ENCODE measurements at places on chromosomes 5 and 9.

GRCh38 chr9:112642126-112642525, 75.8 kb downstream of the INIP start:
- no peak for DNase-seq

- DNase-seq, result no peak
Observed at GRCh38 chr5:166845044-166845443, 1446.4 kb upstream of the WWC1 start.

DNA sequence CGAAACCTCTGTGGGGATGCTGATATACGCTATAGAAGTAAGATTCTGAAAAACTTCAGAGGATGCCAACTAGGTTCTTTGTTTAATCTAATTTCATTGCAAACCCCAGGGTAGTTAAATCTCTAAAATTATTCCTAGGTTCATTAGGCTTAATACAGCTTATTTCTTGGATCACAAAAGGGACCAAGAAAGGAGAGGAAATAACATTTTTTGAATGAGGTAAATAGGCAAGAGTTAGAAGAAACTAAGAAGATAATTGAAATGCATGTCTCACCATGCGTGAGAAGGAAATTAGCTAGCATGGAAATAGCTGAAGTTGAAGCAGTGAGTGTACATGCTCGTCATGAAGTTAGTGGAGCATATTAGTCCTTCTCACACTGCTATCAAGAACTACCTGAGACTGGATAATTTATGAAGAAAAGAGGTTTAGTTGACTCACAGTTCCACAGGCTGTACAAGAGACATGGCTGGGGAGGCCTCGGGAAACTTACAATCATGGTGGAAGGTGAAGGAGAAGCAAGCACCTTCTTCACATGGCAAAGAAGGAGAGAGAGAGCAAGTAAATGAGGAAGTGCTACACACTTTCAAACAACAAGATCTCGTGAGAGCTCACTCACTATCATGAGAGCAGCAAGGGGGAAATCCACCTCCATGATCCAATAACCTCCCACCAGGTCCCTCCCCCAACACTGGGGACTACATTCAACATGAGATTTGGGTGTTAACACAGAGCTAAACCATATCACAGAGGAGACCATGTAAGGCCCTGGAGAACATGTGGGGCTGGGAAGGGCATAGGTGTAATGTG, 125.1 kb upstream of the OSMR start:
- no peak for DNase-seq

- peak; percentile 20 for DNase-seq
Observed at GRCh38 chr9:127912882-127913281, 4.0 kb downstream of the ST6GALNAC4 start.

GRCh38 chr5:60700416-60700757, 421 bp upstream of the DEPDC1B start:
- no peak for DNase-seq

DNA sequence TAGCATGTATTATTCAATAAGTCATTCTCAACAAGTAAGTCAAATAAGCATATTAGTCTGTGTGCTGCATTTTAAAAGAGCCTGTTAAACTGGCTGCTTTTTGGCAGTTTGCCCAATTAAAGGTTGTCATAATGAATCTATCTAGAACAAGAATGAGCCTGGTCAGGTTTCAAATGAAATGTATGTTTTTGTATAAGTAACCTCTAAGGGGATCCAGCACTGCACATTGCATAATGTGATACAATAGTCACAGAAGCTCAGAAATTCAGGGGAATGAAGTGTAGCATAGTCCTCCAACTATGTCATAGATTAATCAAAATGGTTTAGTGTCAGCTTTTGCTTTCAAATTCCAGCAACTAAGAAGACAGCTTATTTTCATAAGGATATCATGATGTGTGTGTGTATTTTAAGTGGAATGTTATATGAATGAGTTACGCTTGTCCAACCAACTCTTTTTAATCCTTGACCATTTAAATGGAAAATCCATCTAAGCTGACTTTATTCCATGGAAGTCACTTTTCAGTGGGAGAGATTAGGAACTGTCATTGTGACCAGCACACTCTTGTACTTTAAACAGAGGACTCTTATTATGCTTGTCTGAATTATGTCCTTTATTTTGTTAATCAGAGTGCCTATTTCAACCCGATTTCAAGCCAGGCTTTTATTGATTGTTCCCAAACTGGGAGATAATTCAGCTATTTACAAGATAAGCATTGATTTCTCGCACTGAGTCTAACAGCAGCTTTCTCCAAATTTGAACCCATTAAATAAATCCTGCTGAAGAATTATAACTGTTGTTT, 283.9 kb upstream of the ADAMTSL1 start:
- DNase-seq, result no peak

- DNase-seq, result no peak
Observed at GRCh38 chr5:172858511-172858989, 24.5 kb downstream of the ERGIC1 start.

GRCh38 chr9:71112866-71113265, 8.6 kb downstream of the TRPM3 start:
- no peak for DNase-seq

DNA sequence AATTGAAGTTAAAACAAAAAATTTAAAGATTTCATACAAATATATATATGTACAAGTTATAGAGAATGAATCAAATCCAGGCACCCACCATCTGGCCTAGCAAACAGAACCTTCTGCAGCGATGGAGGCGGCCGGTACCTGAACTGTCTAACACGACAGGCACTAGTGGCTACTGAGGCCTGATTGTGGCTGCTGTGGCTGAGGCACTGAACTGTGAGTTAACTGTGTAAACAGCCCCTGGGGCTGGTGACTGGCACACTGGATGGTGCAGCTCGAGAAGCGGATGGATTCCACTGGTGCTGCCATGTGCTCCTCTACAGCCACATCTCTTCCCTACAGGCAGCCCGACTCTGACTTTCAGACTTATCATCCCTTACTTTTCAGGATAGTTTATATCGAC, 82.4 kb downstream of the RAPGEF1 start:
- no peak for DNase-seq

DNA sequence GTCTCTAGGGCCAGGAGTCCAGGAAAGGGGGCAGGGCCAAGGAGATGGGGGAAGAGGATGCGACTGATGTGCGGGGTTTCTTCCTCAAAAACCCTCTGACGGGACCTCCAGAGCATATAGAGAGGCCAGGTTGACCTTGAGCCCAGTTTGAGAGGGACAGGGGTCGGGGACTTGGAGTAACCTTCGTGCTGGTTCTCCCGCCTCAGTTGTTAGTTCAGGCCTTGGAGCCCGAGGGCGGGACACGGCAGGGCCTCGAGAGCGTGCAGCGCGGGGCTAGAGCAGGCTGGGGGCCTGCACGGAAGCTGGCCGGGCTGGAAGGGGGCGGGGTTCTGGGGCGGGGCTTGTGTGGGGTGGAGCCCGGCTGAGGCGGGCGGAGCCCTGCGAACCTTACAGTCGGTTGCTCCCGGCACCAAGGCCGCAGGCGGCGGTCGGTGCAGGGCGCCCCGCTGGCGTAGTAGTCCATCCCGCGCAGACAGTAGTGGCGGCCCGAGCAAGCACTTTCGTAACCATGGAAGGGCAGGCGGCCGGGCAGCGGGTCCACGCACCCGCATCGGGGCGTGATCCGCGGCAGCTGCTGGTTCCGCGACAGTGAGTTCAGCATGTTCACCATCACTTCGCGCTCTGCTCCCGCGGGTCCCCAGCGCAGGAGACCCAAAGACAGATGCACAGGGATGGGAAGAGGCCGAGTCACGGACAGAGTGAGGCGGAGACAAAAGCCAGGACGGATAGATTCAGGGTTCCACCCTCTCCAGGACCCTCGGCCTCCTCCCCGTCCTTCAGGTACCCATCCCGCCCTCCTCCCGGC, 4.0 kb upstream of the MYORG start:
- peak; percentile 15 for DNase-seq

DNA sequence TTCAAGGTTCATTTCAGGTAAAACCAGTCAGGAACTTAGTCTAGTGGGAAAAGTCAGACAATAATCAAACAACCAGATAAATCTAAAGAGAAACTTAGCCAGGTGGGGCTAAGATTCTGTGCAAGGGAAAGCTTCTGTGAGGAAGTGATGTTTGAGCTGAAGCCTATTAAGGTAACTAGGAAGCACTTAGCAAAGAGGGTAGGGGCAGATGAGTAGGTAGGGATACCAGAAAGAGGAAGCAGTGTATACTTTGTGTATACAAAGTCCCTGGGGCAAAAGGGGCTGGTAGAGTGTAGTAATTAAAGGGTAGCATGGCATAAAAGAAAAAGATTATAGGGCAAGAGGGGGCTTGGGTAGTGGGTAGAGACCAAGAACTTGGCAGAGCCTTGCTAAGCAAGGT, 3.6 kb upstream of the SPATA24 start:
- no peak for DNase-seq
